ENCODE measurements at places on chromosomes 6 and 20. TPM values are rescaled to one million over a fixed set of nuclear protein-coding genes. Genes with fewer than 3 reads are reported as not detected.
A peak's percentile ranks its signal among the peaks of the same experiment; 100 is the strongest.

SLC4A11 gene
- total RNA-seq: 1.8 TPM

DNA sequence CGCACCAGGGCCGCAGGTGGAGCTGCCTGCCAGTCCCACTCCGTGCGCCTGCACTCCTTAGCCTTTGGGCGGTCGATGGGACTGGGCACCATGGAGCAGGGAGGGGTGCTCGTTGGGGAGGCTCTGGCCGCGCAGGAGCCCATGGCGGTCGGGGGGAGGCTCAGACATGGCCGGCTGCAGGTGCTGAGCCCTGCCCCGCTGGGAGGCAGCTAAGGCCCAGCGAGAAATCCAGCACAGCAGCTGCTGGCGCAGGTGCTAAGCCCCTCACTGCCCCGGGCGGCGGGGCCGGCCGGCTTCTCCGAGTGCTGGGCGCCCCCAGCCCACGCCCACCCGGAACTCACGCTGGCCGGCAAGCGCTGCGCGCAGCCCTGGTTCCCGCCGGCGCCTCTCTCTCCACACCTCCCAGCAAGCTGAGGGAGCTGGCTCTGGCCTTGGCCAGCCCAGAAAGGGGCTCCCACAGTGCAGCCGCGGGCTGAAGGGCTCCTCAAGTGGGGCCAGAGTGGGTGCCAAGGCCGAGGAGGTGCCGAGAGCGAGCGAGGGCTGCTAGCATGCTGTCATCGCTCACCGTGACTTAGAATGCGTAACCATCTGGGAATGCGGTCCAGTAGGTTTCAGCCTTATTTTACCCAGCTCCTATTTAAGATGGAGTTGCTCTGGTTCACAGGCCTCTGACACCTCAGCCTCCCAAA, 77.3 kb downstream of the C6orf52 start:
- no peak overlapping the region for H3K4me3 ChIP-seq
- no peak overlapping the region for H3K27ac ChIP-seq
- no peaks in the 10 kb centered on the region for H3K4me1 ChIP-seq

- no peak overlapping the region for H3K27ac ChIP-seq
- no peaks in the 10 kb centered on the region for H3K36me3 ChIP-seq
- H3K4me1 ChIP-seq: peaks cover 4% of the 10 kb centered on the region
Measured at GRCh38 chr6:70672549-70672948, 4.9 kb downstream of the SMAP1 start.

ABHD12 gene
- 42.5 TPM for total RNA-seq

DNA sequence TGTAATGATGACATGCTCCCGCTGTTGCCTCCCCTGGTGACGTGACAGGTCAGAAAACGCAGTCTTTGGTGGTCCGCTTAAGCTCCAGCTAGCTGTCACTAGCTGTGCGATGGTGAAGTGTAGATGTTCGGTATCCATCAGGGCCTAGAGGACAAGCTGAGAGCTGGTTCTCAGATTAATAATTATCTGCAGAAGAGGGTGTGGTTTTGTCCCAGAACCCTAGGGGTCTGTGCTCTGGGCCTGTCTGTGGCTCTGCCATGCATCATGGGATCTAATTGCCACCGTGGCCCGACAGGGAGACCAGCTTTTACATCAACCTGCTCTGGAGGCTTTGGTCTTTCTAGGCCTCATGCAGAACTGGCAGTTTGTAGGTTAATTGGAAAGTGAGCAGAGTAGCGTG, 34.1 kb downstream of the ERMARD start:
- no peaks in the 10 kb centered on the region for H3K27me3 ChIP-seq
- DNase-seq: no peak
- H3K4me1 ChIP-seq: no peaks in the 10 kb centered on the region

- H3K36me3 ChIP-seq: no peaks in the 10 kb centered on the region
- peaks cover 1% of the 10 kb centered on the region for H3K4me1 ChIP-seq
- no peaks in the 10 kb centered on the region for H3K27me3 ChIP-seq
- DNase-seq: no peak
Measured at GRCh38 chr20:50260479-50261221, 70.0 kb downstream of the CEBPB start.

GRCh38 chr6:109076377-109076776, 18.3 kb downstream of the SESN1 start:
- no peak overlapping the region for H3K27ac ChIP-seq
- peaks cover 3% of the 10 kb centered on the region for H3K4me1 ChIP-seq
- H3K4me3 ChIP-seq: no peak overlapping the region
- no peaks in the 10 kb centered on the region for H3K36me3 ChIP-seq
- no peaks in the 10 kb centered on the region for H3K27me3 ChIP-seq
- DNase-seq: no peak

DNA sequence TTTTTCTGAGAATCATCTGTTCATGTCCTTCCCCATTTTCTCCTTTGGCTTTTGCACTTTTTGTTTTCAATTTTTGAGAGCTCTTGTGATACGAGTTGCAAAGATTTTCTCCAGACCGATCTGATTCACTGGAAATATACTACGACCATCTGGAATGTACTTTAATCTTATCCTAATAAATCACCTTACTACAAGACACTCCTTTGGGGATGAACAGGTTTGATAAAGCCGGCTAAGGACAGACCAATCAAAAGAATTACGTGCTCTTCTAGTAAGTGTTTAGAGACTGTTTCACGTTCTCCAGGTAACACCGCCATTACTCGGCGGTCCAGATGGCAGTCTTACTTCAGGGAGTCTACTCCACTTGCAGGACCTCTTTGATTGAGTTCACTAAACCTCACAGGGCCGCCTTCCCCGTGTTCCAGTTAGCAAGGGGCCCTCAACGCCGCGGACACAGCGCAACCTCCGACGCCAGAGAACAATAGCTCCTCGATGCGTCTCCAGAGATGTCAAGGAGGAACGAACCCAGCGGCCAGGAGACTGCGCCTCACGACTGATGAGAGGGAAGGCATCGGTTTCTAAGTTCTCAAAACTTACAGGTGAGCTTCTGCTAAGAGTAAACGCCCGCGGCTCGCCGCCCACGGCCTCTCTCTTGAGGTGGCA, 920 bp upstream of the WTAP start:
- H3K4me1 ChIP-seq: peaks cover 6% of the 10 kb centered on the region
- no peaks in the 10 kb centered on the region for H3K36me3 ChIP-seq
- H3K4me3 ChIP-seq: peak overlapping the region; percentile 72
- H3K27me3 ChIP-seq: no peaks in the 10 kb centered on the region
- no peak for DNase-seq
- peak overlapping the region; percentile 94 for H3K27ac ChIP-seq
